ENCODE measurements at places on chromosomes 6 and 20. TPM values are rescaled to one million over a fixed set of nuclear protein-coding genes. Genes with fewer than 3 reads are reported as not detected.
A peak's percentile ranks its signal among the peaks of the same experiment; 100 is the strongest.

GRCh38 chr6:132830334-132830751 is 16.0 kb downstream of the RPS12 start:
- DNase-seq: peak; percentile 72
- H3K4me1 ChIP-seq: no peaks in the 10 kb centered on the region
- H3K4me3 ChIP-seq: no peak overlapping the region
- no peaks in the 10 kb centered on the region for H3K36me3 ChIP-seq
- H3K27ac ChIP-seq: no peak overlapping the region

The OR2B6 gene
- polyA plus RNA-seq: not detected

The TFAP2D gene
- not detected for polyA plus RNA-seq

The C6orf58 gene
- polyA plus RNA-seq: 0.05 TPM

The OXT gene
- not detected for polyA plus RNA-seq

DNA sequence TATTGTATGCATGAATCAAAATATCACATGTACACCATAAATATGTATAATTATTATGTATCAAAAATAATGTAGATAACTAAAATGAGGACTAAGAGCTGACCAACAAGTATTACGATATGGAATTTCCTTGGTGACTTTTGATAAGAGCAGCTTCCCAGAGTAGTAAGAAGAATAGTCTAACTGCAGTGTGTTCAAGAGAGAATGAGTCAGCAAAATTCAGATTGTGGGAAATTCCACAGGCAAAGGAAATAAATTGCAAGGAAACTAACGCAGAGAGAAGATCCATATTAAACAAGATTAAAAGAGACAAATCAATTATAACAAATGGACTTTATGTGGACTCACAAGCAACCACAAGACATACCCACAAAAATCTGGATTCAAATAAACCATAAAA is 26.4 kb downstream of the FRK start:
- DNase-seq: peak; percentile 70
- no peak overlapping the region for H3K27ac ChIP-seq
- H3K36me3 ChIP-seq: no peaks in the 10 kb centered on the region

The HLA-DMA gene
- 7.1 TPM for polyA plus RNA-seq

The MYCT1 gene
- polyA plus RNA-seq: 0.08 TPM

- DNase-seq: no peak
- no peak overlapping the region for H3K4me3 ChIP-seq
- no peaks in the 10 kb centered on the region for H3K36me3 ChIP-seq
- H3K4me1 ChIP-seq: no peaks in the 10 kb centered on the region
- H3K27ac ChIP-seq: no peak overlapping the region
Measured at GRCh38 chr6:130815200-130816071, 11.8 kb upstream of the SMLR1 start.

- no peaks in the 10 kb centered on the region for H3K36me3 ChIP-seq
- no peak overlapping the region for H3K27ac ChIP-seq
- H3K4me3 ChIP-seq: no peak overlapping the region
- peak; percentile 66 for DNase-seq
- no peaks in the 10 kb centered on the region for H3K27me3 ChIP-seq
Measured at GRCh38 chr6:129844118-129844891, 16.8 kb downstream of the TMEM244 start.

DNA sequence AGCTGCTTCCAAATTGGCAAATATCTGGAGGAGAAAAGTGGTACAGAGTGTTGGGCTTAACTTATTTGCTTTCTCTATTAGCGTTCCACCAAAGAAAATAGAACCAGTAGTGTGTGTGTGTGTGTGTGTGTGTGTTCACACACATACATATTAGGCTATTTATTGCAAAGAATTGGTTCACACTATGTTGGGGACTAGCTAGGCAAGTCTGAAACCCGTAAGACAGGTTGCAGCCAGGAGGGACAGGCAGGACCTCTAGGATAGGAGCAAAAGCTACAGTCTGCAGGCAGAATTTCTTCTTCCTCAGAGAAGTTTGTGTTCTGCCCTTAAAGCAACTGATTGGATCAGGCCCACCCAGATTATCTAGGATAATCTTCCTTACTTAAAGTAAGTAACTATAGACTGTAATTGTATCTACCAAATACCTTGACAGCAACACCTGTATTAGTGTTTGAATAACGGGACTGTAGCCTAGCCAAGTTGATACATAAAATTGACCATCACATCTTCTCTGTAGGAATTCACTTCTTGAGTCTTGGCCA is 12.8 kb downstream of the KCTD20 start:
- no peak overlapping the region for H3K4me3 ChIP-seq
- no peak overlapping the region for H3K27ac ChIP-seq
- H3K4me1 ChIP-seq: no peaks in the 10 kb centered on the region
- H3K36me3 ChIP-seq: no peaks in the 10 kb centered on the region
- no peak for DNase-seq

GRCh38 chr20:51062065-51062464 is 39.2 kb upstream of the KCNG1 start:
- H3K36me3 ChIP-seq: no peaks in the 10 kb centered on the region
- peak; percentile 21 for DNase-seq
- H3K27me3 ChIP-seq: peaks cover 6% of the 10 kb centered on the region
- no peak overlapping the region for H3K4me3 ChIP-seq
- no peak overlapping the region for H3K27ac ChIP-seq

The CST8 gene
- polyA plus RNA-seq: not detected

DNA sequence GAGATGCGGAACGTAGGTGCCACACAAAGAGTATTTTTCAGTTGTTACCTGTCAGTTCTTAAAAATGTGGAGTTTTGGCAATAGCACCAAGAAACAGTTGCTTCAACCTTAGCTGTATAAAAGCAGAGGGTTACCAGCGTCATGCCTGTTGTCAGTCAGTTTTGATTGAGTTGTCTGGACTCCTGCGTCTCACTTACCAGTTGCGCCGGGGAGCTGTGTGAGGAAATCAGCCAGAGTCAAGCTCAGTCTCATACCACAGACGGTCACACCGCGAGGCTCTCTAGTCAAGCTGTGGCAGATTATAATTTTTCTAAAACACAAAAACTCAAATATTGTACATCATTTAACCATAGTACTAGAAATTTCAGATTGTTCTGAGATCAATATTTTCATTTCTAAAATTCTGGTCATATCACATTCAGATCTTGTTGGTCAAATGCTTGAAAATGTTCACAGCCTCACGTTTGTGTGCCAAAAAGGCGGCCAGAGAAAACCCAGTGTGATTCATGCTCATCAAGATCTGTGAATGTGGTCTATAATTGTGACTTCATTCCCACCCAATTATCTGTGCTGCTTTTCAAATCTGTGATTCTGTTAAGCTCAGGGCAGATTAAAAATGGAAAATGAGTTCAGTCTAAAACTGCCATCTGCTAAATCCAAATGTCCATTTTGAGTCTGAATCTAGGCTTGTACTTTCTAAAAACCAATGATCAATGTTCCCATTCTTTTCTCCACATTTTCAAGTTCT is 37.5 kb downstream of the SASH1 start:
- DNase-seq: no peak
- no peaks in the 10 kb centered on the region for H3K4me1 ChIP-seq
- no peak overlapping the region for H3K27ac ChIP-seq

DNA sequence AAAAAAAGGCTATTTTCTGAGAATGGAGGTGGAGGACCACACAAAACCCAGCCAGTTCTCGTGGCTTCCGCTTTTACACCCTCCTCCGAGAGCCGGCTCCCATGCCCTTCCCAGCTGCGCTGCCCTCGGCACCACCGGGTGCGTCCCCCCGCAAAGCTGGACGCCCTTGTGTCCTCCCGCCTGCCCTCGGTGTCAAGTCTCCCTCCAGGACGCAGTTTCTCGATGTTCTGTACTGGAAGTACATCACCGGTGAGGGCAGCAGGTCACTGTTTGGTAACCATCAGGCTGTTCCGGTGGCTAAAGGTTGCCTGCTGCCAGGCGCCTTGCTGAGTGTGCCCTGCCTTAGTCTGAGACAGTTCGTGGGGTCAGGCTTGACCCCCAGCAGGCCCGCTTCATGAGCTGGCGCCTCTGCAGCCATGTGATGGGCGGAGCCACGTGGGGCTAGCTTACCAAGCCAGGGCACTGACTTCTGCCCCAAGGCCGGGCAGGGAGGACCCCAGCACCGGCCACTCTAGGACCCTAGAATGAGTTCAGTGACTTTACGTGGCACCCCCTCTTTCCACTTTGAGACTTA is 34.6 kb downstream of the RREB1 start:
- H3K4me3 ChIP-seq: no peak overlapping the region
- no peaks in the 10 kb centered on the region for H3K36me3 ChIP-seq
- H3K27ac ChIP-seq: no peak overlapping the region
- DNase-seq: no peak

The TCP11 gene
- polyA plus RNA-seq: 0.16 TPM

DNA sequence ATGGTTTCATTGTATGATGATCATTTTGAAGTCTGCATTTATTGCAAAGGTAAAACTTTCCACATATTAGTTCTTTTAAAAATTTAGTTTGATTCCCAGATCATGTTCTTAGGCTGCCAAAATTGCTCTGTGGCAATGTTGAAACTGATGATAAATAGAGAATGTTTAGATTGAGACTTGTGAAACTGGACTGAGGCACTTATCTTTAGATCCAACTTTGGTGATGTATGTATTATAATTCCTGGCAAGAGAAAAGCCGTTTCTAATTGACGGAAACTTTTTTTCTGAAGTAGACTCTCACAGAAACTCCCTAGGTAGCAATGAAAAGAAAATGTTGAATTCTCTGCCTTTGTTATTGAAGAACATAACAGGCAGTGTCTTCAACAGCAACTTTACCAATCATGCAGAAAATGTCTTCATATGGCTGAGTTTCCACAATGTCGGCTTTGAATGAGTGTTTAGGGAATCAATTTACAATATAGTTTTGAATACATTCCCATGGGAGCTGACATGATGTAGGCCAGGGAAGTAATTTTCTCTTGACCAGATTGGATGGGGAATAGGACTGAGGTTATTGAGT is 456.2 kb downstream of the CD109 start:
- H3K27ac ChIP-seq: no peak overlapping the region
- H3K4me1 ChIP-seq: no peaks in the 10 kb centered on the region
- no peaks in the 10 kb centered on the region for H3K36me3 ChIP-seq
- H3K4me3 ChIP-seq: no peak overlapping the region
- no peak for DNase-seq

- H3K27ac ChIP-seq: no peak overlapping the region
- H3K4me1 ChIP-seq: no peaks in the 10 kb centered on the region
Measured at GRCh38 chr6:7786214-7786661, 60.3 kb downstream of the BMP6 start.

The EDN3 gene
- not detected for polyA plus RNA-seq

The UBE2C gene
- polyA plus RNA-seq: 23.7 TPM

GRCh38 chr6:133631421-133631820 is 257.5 kb upstream of the TCF21 start:
- H3K27ac ChIP-seq: no peak overlapping the region
- peak; percentile 69 for DNase-seq
- H3K4me3 ChIP-seq: no peak overlapping the region
- no peaks in the 10 kb centered on the region for H3K36me3 ChIP-seq
- H3K27me3 ChIP-seq: no peaks in the 10 kb centered on the region
- H3K4me1 ChIP-seq: peaks cover 15% of the 10 kb centered on the region

- H3K27ac ChIP-seq: no peak overlapping the region
- no peaks in the 10 kb centered on the region for H3K27me3 ChIP-seq
- H3K4me1 ChIP-seq: peaks cover 12% of the 10 kb centered on the region
- DNase-seq: peak; percentile 60
- H3K4me3 ChIP-seq: no peak overlapping the region
- no peaks in the 10 kb centered on the region for H3K36me3 ChIP-seq
Measured at GRCh38 chr20:9028419-9028818, 40.5 kb upstream of the PLCB4 start.

- no peaks in the 10 kb centered on the region for H3K36me3 ChIP-seq
- peaks cover 12% of the 10 kb centered on the region for H3K4me1 ChIP-seq
- DNase-seq: peak; percentile 90
- H3K27me3 ChIP-seq: no peaks in the 10 kb centered on the region
Measured at GRCh38 chr6:116268589-116269293, 11.0 kb downstream of the TSPYL1 start.

The ARFGEF3 gene
- 0.14 TPM for polyA plus RNA-seq

DNA sequence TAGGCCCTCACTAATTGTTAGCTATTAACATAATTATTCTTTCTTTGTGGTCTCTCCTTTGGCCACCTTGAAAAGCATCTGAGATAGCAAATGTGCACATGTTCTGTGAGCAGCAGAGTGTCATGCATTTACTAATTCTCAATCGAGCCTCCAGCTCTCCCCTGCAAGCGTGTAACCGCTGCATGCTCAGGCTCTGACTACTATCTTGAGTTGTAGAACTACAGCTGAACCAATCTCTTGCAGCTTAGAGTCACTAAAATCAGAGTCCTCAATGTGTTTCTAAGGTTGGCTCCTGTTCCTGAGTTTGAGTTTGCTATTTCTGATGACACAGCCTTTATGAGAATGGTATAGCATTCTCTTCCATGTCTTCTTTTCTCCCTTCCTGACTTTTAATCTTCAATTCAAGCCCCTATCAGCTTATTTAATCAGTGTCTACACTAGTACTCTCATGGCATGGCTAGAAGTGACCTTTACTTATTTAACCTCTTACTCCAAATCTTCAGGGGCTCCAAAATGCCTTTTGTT is 65.5 kb downstream of the PPP1R3G start:
- H3K36me3 ChIP-seq: no peaks in the 10 kb centered on the region
- no peak overlapping the region for H3K4me3 ChIP-seq
- no peak for DNase-seq
- H3K4me1 ChIP-seq: no peaks in the 10 kb centered on the region
- H3K27me3 ChIP-seq: no peaks in the 10 kb centered on the region

DNA sequence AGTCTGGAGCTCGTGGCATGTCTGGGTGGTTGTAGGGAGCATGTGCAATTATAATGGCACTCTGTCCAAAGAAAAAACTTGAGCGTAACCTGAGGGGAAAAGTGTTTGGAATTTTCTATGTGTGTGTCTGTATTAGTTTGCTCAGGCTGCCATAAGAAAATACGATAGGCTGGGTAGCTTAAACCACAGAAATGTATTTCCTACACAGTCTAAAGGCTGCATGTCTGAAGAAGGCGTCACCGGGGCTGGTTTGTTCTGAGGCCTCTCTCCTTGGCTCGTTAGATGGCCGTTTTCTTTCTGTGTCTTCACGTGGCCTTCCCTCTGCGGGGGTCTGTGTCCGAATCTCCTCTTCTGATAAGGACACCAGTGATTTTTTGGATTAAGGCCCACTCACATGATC is 59.0 kb downstream of the IGF2R start:
- peaks cover 17% of the 10 kb centered on the region for H3K4me1 ChIP-seq
- H3K27me3 ChIP-seq: no peaks in the 10 kb centered on the region
- H3K4me3 ChIP-seq: no peak overlapping the region
- H3K27ac ChIP-seq: no peak overlapping the region

DNA sequence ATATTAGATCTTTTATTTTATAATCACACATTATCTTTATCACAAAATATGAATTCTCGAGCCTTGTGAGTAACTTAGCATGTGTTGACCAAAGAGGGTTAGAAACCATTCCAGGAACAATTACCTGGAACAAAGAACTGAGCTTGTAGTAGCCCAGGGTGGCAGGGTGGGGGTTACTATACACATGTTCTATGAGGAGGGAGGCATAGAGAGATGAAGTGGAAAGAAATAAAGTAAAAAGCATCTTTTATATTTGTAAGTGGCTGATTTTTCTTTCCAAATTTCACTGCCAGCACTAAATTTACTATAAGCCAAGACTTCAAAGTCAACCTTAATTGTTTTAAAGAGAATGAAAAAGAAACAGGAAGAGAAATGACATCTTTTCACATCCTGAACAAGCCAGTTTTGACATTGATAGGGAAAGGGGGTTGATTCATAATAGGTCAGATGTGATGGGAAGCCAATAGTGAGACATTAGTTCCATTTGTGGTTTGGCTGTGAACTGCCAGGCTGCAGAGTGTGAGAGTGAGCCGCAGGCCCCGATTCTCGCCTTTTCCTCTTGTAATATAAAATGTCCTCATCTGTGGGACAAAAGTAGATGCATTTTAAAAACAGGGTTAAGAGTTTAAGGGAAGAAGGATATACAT is 52.7 kb upstream of the MYB start:
- H3K4me3 ChIP-seq: no peak overlapping the region
- no peak for DNase-seq
- no peaks in the 10 kb centered on the region for H3K4me1 ChIP-seq
- H3K27ac ChIP-seq: no peak overlapping the region

Data from fibroblast of lung (primary cell).